ENCODE measurements at places on chromosomes 5 and 9. TPM values are rescaled to one million over a fixed set of nuclear protein-coding genes. Genes with fewer than 3 reads are reported as not detected.

The CER1 gene
- not detected for total RNA-seq

The ENTREP1 gene
- total RNA-seq: 12.6 TPM

The IL31RA gene
- total RNA-seq: not detected

The CTXN3 gene
- total RNA-seq: not detected

The GTF2H2C gene
- total RNA-seq: 38.5 TPM

The CARD9 gene
- total RNA-seq: under 0.01 TPM

The PCDHB8 gene
- under 0.01 TPM for total RNA-seq

The FOXD4L6 gene
- not detected for total RNA-seq

The ANKRD18A gene
- not detected for total RNA-seq

The TCOF1 gene
- 18.7 TPM for total RNA-seq

Data from uterus (tissue), 4 donors.